ENCODE measurements at places on chromosomes 13 and 19.

GRCh38 chr13:33057019-33057780, 41.0 kb downstream of the KL start:
- no peak for DNase-seq

DNA sequence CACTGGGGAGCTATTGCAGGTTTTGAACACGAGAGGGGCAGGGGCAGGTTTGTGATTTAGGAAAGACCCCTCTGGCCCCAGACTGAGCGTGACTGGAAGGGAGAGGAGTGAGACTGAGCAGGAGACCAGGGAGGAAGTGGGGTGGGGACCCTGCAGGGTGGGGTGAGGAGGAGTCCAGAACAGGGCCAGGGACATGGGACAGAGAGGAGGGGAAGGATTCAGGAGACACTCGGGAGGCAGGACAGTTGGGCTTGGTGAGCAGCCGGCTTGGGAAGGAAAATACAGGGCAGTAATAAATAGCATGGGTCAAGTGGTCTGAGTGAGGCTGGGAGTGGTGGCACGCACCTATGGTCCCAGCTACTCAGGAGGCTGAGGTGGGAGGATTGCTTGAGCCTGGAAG, 9.4 kb downstream of the FOSB start:
- no peak for DNase-seq

DNA sequence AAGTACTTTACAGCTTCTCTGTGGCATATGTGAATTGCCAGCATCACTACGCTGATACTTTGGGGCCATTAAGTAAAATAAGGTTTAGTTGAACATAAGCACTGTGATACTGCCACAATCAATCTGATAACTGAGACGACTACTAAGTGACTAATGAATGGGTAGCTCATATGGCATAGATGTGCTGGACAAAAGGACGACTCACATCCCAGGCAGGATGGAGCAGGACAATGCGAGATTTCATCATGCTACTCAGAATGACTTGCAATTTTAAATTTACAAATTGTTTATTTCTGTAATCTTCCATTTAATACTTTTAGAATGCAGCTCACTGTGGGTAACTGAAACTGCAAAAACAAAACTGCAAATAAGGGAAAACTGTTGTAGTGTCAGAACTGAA, 13.6 kb downstream of the CCDC122 start:
- peak; percentile 64 for DNase-seq

GRCh38 chr13:58666331-58666730, 1034.8 kb downstream of the PCDH17 start:
- DNase-seq = no peak

GRCh38 chr13:104584481-104584880, 1518.3 kb upstream of the SLC10A2 start:
- DNase-seq = peak; percentile 14

DNA sequence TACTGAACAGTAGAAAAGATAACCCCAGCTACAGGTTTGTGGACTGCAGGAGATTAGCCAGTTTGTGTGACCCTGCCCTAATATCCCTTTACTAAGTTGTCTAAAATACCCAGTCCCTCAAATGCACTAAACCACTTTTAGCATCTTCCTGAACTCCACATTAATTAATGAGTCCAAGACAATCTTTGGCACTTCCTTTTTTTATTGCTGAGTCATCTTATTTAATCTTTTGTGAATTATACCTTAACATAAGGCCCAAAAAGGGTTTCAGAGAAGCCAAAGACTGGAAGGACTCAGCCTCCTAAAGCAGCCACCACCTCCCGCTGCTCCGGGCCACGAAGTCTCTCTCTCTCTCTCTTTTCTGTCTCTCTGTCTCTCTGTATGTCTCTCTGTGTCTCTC, 48.8 kb upstream of the PDCD5 start:
- DNase-seq = no peak

GRCh38 chr19:48683349-48683748, 10.5 kb upstream of the NTN5 start:
- no peak for DNase-seq

- DNase-seq = no peak
Measured at GRCh38 chr13:29514720-29515310, 80.7 kb downstream of the SLC7A1 start.

DNA sequence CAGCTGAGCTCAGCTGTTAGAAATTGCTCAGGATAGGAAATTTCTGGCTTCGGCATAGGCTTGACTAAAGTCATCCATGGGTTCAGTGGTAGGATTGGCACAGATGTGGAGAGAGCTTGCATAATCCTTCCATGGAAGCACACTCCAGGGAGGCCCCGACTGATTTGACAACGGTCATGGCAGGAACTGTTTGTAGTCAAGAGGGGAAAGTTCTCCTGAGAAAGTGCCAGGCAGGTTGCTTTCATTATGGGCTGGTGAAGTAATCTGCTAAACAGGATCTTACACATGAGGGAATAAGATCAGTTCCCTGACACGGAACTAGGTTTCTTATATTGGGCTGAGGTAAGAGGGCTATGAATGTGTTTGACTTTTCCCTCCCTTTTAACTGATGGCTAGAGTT, 120.1 kb downstream of the RGCC start:
- DNase-seq = peak; percentile 52

- no peak for DNase-seq
Measured at GRCh38 chr19:35015270-35015953, 14.9 kb upstream of the SCN1B start.

DNA sequence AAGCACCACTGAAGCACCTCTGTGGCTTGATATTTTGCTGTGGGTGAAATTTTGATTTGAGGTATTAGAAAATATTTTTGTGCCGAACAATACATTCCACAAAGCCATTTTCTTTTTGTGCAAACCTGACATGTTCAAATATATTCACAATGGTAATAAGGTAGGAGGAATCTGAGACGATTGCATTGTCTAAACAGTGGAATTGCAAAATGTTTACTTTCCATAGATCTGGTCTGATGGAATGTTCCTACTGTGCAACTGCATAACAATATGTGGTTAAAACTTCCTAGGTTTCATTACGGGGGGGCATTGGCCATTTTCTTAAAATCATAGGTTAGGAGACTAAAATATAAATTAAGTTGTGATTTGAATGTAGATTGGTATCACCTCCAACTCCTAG, 42.7 kb upstream of the AKAP11 start:
- DNase-seq = no peak

GRCh38 chr13:106515635-106516254, 19.7 kb downstream of the EFNB2 start:
- DNase-seq = no peak

All from skeletal muscle cell (primary cell).